Thyroid gland (tissue), 4 donors: ENCODE measurements at places on chromosomes 2 and 18. TPM values are rescaled to one million over a fixed set of nuclear protein-coding genes. Genes with fewer than 3 reads are reported as not detected.

Gene HAUS1
- 17.9 TPM for total RNA-seq

Gene C2orf78
- total RNA-seq = not detected

Gene HOXD10
- total RNA-seq = 0.33 TPM

Gene MITD1
- total RNA-seq = 21.7 TPM

Gene MAP2
- total RNA-seq = 73.8 TPM

Gene KRTCAP3
- 17.5 TPM for total RNA-seq

Gene TUBA4B
- total RNA-seq = not detected

Gene IGFBP2
- 35.8 TPM for total RNA-seq

Gene AQP12A
- total RNA-seq = not detected

GRCh38 chr2:51575181-51575580, 543.2 kb upstream of the NRXN1 start:
- H3K36me3 ChIP-seq = no peaks in the 10 kb centered on the region
- no peaks in the 10 kb centered on the region for H3K27me3 ChIP-seq
- no peak overlapping the region for H3K4me3 ChIP-seq
- H3K27ac ChIP-seq = no peak overlapping the region
- no peaks in the 10 kb centered on the region for H3K4me1 ChIP-seq

DNA sequence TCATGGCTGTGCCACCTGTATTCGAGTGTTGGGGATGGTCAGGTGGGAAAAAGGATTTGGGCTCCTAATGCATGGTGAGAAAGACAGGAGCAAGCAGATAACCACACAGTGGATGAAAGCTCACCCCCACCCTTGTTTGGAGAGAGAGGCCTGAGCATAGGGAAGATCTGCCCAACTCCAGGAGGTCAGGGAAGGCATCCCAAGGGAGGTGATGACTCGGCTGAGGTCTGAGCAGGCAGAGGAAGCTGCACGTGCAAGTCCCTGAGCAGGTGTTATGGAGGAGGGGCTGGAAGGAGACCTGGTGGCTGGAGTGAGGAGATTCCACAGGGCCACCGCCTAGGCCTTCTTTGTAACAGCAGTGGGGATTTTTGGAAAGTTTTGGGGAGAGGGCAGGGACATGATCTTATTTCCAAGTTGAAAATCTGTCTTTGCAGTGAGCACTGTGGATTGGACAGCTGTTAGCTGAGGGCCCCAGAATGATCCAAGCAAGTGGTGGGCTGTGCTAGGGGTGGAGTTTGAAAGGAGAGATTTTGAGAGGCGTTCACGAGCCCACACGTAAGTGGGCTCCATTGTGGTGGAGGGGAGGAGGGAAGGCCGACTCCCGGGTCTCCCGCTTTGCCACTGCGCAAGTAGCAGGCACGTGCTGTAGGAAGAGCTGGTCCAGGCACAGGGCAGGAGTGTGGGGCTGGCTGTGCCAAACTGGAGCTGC, 228.5 kb downstream of the GLI2 start:
- no peaks in the 10 kb centered on the region for H3K27me3 ChIP-seq
- H3K27ac ChIP-seq = no peak overlapping the region
- no peak overlapping the region for H3K4me3 ChIP-seq
- DNase-seq = no peak

GRCh38 chr2:102172745-102173144, 14.1 kb upstream of the IL1RL2 start:
- no peaks in the 10 kb centered on the region for H3K27me3 ChIP-seq
- no peak overlapping the region for H3K27ac ChIP-seq
- H3K4me1 ChIP-seq = no peaks in the 10 kb centered on the region
- peaks cover 74% of the 10 kb centered on the region for H3K36me3 ChIP-seq
- DNase-seq = no peak

- H3K4me1 ChIP-seq = no peaks in the 10 kb centered on the region
- no peak overlapping the region for H3K4me3 ChIP-seq
- no peak for DNase-seq
Measured at GRCh38 chr2:151363709-151364108, 6.3 kb downstream of the TNFAIP6 start.

GRCh38 chr2:96213379-96213778, 4.8 kb upstream of the STARD7 start:
- H3K36me3 ChIP-seq = no peaks in the 10 kb centered on the region
- H3K27me3 ChIP-seq = no peaks in the 10 kb centered on the region
- DNase-seq = no peak
- no peak overlapping the region for H3K27ac ChIP-seq
- H3K4me3 ChIP-seq = no peak overlapping the region
- H3K4me1 ChIP-seq = peaks cover 9% of the 10 kb centered on the region

DNA sequence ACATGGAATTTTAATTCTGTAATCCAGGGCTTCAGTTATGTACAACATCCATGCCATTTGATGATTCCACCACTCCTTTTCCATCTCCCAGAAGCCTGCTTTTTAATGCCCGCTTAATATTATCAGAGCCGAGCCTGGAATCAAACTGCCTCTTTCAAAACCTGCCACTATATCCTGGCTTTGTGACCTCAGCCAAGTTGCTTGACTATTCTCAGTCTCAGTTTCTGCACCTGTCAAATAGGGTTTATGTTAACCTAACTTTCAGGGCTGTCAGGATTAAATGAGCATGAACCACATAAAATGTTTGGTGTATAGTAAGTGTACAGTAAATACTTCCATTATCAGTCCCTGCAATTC, 108.7 kb downstream of the XRCC5 start:
- H3K4me3 ChIP-seq = no peak overlapping the region
- H3K27me3 ChIP-seq = no peaks in the 10 kb centered on the region
- no peak for DNase-seq
- no peaks in the 10 kb centered on the region for H3K36me3 ChIP-seq
- peaks cover 39% of the 10 kb centered on the region for H3K4me1 ChIP-seq

GRCh38 chr2:71071681-71072398, 3.4 kb downstream of the NAGK start:
- H3K27me3 ChIP-seq = no peaks in the 10 kb centered on the region
- H3K36me3 ChIP-seq = peaks cover 7% of the 10 kb centered on the region
- no peak overlapping the region for H3K4me3 ChIP-seq
- H3K27ac ChIP-seq = no peak overlapping the region
- DNase-seq = no peak

DNA sequence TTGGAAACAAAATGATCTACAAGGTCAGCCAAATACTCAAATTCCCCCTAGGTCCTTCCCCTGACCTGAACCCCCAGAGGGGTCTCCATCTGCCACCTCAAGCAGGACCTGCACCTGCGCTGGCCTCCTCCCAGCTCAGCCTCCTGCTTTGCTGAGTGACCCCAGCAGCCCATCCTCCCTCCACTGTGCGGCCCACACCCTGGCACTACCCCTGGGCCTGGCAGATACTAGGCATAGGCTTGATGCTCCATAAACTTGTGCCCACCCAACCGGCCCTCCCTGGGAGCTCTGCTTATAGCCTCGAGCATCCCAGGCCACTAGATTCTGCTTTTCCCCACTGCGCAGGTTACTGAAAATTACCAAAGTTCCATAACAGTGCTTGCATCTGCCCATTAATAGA, 156.2 kb downstream of the HDAC4 start:
- H3K27me3 ChIP-seq = no peaks in the 10 kb centered on the region
- DNase-seq = no peak
- H3K27ac ChIP-seq = no peak overlapping the region
- H3K36me3 ChIP-seq = no peaks in the 10 kb centered on the region
- H3K4me1 ChIP-seq = peaks cover 53% of the 10 kb centered on the region
- H3K4me3 ChIP-seq = no peak overlapping the region

- H3K27ac ChIP-seq = no peak overlapping the region
- no peaks in the 10 kb centered on the region for H3K36me3 ChIP-seq
- no peak overlapping the region for H3K4me3 ChIP-seq
- no peak for DNase-seq
Measured at GRCh38 chr18:10405014-10405493, 49.4 kb upstream of the APCDD1 start.

DNA sequence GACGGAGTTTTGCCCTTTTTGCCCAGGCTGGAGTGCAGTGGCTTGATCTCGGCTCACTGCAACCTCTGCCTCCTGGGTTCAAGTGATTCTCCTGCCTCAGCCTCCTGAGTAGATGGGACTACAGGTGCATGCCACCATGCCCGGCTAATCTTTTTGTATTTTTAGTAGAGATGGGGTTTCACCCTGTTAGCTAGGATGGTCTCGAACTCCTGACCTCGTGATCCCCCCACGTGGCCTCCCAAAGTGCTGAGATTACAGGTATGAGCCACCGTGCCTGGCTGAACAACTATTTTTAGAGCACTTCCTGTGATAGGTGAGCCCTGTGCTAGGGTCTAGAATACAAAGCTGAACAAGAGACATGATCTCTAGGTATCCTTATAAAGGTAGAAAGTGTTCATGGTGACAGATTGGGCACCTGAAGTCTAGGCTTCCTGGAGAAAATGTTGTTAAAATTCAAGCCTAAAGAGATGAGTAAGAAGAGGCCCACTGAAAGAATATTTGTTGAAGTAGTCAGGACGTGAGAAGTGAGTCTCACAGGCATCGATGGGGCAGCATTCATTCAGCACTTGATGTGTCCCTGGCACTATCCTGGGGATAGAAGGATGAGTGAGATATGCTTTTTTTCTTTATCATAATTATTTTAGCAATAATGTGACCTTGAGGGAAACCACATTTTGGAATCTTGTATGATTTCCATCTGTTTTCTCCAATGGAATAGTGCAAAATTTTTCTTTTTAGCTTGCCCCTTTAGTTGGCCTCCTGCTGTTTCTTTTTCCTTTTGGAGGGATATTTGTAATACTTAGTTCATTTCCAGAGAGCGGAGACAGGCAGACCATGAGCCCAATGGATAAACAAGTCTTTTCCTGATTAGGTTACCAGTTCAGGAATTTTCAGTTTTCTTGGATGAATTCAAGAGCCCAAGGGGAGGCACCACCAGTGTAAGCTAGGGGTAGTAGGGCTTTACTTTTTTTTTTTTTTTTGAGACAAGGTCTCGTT, 5.1 kb downstream of the ZNF236 start:
- H3K4me3 ChIP-seq = no peak overlapping the region
- no peaks in the 10 kb centered on the region for H3K27me3 ChIP-seq
- DNase-seq = no peak
- H3K27ac ChIP-seq = no peak overlapping the region
- H3K4me1 ChIP-seq = peaks cover 4% of the 10 kb centered on the region
- H3K36me3 ChIP-seq = no peaks in the 10 kb centered on the region

GRCh38 chr2:239363946-239364637, 36.7 kb downstream of the HDAC4 start:
- no peak overlapping the region for H3K27ac ChIP-seq
- no peak overlapping the region for H3K4me3 ChIP-seq
- H3K27me3 ChIP-seq = no peaks in the 10 kb centered on the region
- H3K36me3 ChIP-seq = no peaks in the 10 kb centered on the region
- no peak for DNase-seq

GRCh38 chr18:77131100-77131651, 1.4 kb downstream of the MBP start:
- DNase-seq = peak; percentile 31
- H3K27ac ChIP-seq = peak overlapping the region; percentile 99
- H3K36me3 ChIP-seq = no peaks in the 10 kb centered on the region
- no peaks in the 10 kb centered on the region for H3K27me3 ChIP-seq
- peaks cover 54% of the 10 kb centered on the region for H3K4me1 ChIP-seq

DNA sequence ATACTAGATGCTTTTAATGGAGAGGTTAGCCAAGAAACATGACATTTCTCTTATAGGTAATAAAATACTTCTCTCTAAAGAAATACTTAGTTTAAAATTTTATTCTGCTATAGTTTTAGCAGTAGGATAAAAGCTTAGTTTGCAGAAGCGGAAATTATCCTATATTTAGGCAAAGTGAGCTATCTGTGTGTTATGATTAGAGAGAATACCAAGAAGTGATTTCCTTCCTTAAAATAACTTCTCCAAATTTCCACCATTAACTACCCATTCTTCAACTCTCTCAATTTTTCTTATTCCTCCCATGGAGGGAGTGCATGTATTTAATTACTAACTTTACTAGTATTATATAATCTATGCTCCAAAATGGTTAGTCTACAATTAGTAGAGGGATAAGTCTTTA, 15.8 kb upstream of the IL1RL1 start:
- no peak for DNase-seq
- H3K36me3 ChIP-seq = no peaks in the 10 kb centered on the region
- H3K4me1 ChIP-seq = no peaks in the 10 kb centered on the region
- no peaks in the 10 kb centered on the region for H3K27me3 ChIP-seq
- H3K4me3 ChIP-seq = no peak overlapping the region

DNA sequence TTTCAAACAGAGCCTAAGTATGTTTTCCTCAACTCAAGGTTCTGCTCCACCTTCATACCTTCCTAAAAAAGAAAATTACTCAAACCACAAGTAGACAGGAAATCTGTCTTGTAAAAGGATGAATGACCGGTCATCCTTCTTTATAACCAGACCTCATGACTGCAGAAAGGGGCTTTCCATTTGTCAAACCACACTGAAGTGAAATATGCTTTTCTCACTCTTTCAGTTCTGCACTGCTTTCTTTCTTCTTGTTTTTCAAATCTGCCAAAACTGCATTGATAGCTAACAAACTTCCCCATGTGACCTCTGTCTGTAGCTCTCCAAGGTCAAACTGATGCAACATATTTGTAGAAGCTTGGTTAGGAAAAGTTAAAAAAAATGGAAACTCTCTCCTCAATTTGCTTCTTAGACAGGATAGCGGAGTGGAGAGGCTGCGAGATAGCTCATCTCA, 308.9 kb upstream of the CCDC68 start:
- H3K27me3 ChIP-seq = no peaks in the 10 kb centered on the region
- DNase-seq = no peak
- H3K4me3 ChIP-seq = no peak overlapping the region
- no peak overlapping the region for H3K27ac ChIP-seq
- no peaks in the 10 kb centered on the region for H3K36me3 ChIP-seq

DNA sequence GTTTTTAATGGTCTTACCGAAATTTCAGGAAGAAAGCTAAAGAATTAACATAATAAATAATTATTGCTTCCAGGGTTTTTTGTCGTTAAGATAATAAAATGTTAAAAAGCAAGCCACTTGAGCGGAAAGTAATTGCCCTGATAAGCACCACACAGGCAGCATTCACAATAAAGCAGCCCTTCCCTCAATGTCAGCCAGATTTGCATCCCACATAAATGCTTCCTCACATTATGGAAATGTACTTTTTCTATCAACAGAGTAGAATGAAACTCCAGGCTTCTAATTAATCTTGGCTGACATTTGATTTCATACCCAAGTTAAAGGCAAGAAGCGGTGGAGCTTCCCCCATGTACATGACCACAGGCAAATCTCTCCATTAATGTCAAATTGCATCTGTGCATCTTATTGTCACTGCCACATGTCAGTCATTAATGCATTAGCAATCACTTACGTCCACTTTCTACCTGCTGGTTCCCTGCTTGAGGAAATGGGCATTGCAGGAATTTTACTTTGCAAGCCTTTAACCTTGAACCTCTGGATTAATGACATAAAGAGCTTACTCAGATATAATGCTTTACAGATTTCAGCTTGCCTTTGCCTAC, 26.2 kb downstream of the PTPRM start:
- no peaks in the 10 kb centered on the region for H3K36me3 ChIP-seq
- no peak overlapping the region for H3K4me3 ChIP-seq
- no peak for DNase-seq

DNA sequence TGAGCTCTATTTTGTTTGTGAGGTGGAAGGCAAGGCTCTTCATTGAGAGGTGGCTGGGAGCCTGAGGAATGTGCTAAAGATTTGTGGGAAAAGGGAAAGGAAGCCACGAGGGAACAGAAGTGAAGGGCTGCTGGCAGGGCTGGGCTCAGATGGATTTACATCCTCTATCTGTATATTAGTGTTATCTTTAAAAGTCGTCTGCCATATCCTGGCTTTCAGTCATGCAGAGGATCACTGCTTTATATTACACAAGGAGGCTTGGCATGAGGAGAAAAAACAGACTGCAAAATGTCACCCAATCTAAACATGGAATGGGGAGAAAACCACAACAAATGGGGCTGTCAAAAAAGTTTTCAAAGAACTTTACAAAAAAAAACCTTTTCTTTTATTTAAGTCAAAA, 434.4 kb downstream of the HRH4 start:
- no peaks in the 10 kb centered on the region for H3K4me1 ChIP-seq
- no peak overlapping the region for H3K27ac ChIP-seq
- no peak for DNase-seq
- no peaks in the 10 kb centered on the region for H3K27me3 ChIP-seq
